Stimulated activated CD8-positive, alpha-beta memory T cell treated with anti-CD3 and anti-CD28 coated beads, Interleukin-7, amount 100 ng/mL, for 1 hour (primary cell): ENCODE measurements at places on chromosomes 4 and X.

DNA sequence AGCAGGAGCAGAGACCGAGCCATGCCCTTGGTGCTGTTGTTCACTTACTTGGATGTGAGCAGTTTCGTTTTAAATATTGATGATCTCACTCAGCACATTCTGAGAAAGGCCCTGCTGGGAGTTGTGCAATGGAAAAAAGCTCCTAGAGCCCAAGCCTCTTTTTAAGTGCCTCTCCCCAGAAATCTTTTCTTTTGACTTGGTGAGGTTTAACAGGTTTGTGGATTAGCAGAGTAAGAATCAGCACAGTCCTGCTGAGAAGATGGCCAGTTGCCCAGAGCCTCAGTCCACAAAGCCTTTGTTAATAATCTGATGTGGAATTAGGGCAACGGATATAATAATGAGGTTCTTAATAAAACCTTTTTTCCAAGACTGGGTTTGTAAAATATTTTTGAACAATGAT, 157.5 kb upstream of the ATP6AP2 start:
- no peak for DNase-seq

DNA sequence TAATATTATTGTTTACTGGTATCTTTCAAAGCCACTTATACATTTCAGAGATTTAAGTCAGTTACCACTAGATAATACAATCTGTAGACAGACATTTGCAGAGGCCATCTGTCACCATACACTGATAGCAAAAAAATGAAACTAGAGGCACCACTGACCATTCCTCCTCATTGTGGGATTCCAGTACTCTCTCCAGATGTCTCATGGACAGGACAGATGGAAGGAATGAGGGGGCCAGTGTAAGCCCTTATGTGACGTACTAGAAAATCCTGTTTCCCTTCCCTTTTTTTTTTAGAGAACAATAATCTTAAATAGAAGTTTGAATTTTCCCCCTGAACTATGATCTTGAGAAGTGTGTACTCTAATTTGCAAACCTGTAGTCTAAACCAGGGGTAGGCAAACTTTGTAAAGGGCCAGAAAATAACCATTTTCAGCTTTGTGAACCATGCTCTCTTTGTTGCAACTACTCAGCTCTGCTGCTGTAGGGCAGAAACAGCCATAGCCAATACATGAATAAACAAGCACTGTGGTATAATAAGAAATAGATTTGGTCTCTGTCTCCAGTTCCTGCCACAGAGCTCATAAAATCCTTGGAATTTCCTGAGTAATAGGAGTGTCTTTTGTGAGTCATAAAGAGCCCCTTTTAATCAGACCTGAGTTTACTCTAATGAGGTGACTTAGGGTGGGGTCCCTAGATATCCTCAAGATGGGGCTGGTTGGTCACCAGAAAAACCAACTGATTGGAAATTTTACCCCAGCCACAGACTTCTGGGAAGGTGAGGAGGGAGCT, 90.4 kb downstream of the MOSPD2 start:
- no peak for DNase-seq

DNA sequence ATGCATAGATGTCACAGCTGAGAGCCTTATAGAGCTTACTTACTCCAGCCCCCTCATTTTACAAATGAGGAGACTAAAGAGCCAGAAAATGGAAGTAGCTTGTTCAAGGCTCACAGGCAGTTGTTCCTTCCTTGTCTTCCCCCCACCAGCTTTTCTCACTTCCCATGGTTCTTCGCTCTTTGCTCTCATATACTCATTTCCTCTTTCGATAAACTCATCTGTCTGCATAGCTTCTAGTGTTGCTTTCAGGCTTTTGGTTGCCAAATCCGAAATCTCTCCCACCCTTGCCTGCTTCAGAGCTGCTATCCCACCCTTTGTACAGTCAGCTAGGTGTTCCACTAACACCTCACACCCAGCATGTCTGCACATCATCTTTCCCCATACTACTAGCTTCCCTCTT, 25.0 kb upstream of the GJB1 start:
- DNase-seq = no peak

DNA sequence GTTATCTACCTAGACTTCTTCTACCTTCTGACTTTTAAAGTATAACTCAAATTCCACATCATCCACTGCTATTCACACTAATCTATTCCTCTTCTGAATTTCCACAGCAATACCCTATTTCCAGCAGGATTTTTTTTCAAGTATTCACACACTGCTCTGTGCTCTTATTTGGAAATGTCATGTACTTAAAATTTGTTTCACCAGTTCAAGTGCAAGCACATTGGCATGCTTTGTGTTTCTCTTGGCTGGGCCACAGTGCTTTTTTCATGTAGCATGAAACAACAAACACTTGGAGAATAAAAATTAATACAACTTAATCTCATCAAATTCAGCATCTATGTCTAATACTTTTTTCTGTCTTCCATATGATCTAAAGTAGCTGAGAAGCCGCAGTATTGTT, 161.8 kb upstream of the PCDH18 start:
- DNase-seq = no peak

- peak; percentile 46 for DNase-seq
These were observed 14.1 kb downstream of the ZNF157 start for GRCh38 chrX:47384502-47384901.
